ENCODE measurements at places on chromosomes 11 and 22. TPM values are rescaled to one million over a fixed set of nuclear protein-coding genes. Genes with fewer than 3 reads are reported as not detected.

The OR5F1 gene
- total RNA-seq = not detected

DNA sequence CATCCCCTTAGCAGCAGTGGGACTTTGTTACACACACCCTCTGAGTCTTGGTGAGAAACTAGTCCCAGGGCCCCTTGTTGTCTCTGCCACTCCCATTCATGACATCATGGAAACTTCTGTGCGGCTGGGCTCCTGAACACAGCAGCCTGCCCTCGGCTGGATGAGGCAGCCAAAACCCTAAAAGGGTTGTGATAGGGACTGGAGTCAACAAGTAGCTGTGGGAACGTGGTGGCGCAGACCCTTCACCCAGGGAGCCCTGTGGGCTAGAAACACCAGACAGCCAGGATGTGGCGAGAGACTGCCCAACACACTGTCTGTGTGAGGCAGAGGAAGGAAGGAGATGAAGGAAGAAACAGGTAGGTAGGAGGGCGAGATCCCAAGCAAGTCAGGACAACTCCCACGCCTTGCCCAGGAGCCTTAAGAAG is 3.9 kb downstream of the CD3D start:
- H3K27me3 ChIP-seq = no peaks in the 10 kb centered on the region
- no peak for DNase-seq
- H3K36me3 ChIP-seq = no peaks in the 10 kb centered on the region
- H3K27ac ChIP-seq = no peak overlapping the region
- no peak overlapping the region for H3K4me3 ChIP-seq

DNA sequence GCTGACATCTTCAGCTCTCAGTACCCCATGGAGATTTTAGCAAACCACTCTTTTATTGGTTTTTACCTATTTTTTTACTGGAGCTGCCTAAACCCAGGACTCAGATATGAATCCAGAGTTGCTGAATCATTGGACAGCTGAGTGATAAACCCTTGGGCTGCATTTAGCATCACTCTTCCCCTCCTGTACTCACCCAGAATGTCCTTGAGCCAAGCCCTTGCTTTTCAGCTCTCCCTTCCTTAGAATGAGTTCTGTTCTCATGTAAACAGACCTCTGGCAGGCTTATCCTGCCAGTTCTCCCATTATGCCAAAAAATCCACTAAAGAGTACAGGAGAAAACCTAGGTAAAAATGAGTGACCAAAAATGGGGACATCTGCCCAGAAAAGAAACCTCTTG is 200.1 kb upstream of the POU2AF2 start:
- H3K4me3 ChIP-seq = no peak overlapping the region
- no peaks in the 10 kb centered on the region for H3K36me3 ChIP-seq
- no peak for DNase-seq

- H3K27me3 ChIP-seq = no peaks in the 10 kb centered on the region
- no peak overlapping the region for H3K4me3 ChIP-seq
- DNase-seq = no peak
- H3K36me3 ChIP-seq = no peaks in the 10 kb centered on the region
- H3K27ac ChIP-seq = no peak overlapping the region
These were observed 33.5 kb downstream of the GAB4 start for GRCh38 chr22:16974298-16975084.

DNA sequence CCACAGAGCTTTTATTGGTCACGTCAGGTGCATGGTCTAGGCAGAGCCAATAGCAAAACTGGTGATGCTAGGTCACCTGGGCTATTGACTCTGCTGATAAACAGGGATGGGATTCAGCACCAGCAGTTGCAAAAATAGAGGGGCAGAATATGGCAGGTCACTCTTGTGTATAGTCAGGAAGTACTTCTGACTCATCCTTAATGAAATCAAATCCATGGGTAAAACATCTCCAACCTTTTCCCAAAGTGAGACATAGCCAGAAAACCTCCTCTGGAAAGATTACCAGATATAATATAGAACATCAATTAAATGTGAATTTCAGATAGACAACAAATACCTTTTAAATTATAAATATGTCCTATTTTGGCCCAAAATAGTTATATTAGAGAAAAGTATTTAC is 383.2 kb downstream of the METTL15 start:
- no peaks in the 10 kb centered on the region for H3K36me3 ChIP-seq
- H3K27me3 ChIP-seq = no peaks in the 10 kb centered on the region
- H3K4me3 ChIP-seq = no peak overlapping the region

GRCh38 chr11:12382451-12382850 is 5.1 kb downstream of the PARVA start:
- H3K27me3 ChIP-seq = no peaks in the 10 kb centered on the region
- H3K4me1 ChIP-seq = peaks cover 3% of the 10 kb centered on the region
- DNase-seq = no peak
- H3K4me3 ChIP-seq = no peak overlapping the region

All from uterus (tissue), 4 donors.